ENCODE measurements at places on chromosomes 5 and 9.

GRCh38 chr5:147648597-147648996 lies 133.9 kb downstream of the JAKMIP2 start:
- no peak for DNase-seq

DNA sequence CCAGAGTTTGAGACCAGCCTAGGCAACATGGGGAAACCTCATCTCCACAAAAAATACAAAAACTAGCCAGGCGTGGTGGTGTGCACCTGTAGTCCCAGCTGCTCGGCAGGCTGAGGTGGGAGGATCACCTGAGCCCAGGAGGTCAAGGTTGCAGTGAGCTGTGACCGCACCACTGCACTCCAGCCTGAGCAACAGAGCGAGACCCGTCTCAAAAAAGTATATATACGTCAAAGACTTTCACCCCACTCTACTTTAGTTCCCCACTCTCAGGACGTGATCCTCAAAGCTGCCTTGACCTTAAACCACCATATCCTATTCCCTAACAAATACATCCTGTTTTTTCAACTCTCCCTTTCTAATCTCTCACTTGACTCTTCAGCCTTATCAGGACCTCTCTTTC lies 41.0 kb downstream of the PCDHGC5 start:
- no peak for DNase-seq

- DNase-seq: no peak
These were observed 44.5 kb upstream of the SUSD3 start for GRCh38 chr9:93013856-93014582.

GRCh38 chr9:128055344-128056040 lies 11.6 kb downstream of the NAIF1 start:
- no peak for DNase-seq

- DNase-seq: no peak
These were observed 551.1 kb downstream of the CAAP1 start for GRCh38 chr9:26341545-26341944.

- DNase-seq: no peak
These were observed 227.0 kb downstream of the ZNF608 start for GRCh38 chr5:124519396-124519795.

GRCh38 chr9:116646661-116647514 lies 40.2 kb upstream of the TRIM32 start:
- peak; percentile 3 for DNase-seq

DNA sequence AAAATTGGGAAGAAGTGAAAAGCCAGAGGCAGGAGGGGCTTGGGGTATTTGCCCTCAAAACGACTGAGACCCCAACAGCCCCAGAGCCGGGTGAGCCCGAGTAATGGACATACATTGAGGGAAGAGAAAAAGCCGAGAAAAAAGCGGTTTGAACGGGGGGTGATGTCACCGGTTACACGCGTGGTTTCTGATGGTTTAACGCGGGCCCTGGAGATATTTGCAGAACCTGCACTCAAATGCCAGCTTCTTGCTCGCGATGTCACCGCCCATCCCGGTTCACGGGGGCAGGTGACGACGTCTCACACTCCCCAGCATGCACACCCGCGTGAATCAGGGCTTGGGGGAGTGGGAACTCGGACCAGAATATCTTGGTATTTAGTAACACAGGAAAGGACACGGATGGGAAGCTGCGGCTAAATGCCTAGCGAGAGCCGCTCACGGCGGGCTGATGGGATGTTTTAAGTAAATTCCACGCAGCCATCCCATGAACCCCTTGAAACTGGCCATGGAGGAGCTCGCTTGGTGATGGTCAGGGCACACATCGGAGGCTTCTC lies 102.0 kb upstream of the RAPGEF1 start:
- DNase-seq: no peak

GRCh38 chr5:149561848-149562247 lies 10.6 kb upstream of the CSNK1A1 start:
- no peak for DNase-seq

DNA sequence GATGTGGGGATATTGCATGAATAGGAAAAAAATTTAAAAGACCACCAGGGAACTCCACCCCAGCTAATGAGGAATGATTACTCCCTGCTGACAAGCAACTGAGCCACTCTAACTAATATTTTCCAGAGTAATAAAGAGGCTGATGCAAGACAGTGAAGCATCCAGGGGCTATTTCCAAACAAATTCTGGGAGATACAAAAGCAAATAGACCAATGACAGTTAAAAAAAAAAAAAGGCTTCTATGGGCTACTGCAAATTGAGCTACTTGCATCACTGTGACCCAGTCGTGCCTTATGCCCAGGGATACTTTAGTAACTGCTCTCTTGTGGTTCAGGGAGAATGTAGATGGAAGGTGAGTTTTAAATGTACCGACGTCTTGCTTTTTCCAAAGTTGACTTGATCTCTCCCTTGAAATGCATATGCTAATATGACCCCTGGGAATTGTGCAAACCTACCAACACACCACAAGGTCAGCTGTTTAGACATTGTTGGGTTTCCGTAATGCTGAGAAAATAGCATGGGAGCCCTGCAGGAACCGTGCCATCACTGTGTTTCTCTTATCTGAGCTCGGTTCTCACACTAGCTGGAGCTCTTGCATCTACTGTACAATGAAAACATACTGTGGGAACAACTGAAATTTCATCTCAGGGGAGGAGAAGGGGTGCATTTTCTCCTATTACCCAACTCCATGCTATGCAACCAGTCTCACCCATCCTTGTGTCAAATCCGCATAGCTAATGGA lies 250.6 kb upstream of the MAP3K1 start:
- no peak for DNase-seq

DNA sequence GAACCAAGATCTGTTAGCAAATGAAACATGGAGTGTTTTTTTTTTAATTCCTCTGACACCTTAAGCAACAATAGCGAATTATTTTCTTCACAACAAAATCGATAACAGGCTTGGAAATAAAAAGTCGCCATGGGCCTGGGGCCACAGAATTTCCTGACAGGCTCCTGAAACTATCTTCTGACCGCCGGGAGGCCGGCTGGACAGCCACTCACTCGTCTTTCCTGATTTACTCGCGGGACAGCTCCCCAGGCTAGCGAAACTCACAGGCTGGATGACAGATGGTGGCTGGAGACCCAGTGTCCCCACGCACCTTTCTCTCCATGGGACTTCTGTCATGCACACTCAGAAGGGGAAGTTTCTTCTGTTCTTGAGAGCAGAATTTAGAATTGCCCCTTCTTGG lies 143.3 kb upstream of the IRX2 start:
- no peak for DNase-seq

DNA sequence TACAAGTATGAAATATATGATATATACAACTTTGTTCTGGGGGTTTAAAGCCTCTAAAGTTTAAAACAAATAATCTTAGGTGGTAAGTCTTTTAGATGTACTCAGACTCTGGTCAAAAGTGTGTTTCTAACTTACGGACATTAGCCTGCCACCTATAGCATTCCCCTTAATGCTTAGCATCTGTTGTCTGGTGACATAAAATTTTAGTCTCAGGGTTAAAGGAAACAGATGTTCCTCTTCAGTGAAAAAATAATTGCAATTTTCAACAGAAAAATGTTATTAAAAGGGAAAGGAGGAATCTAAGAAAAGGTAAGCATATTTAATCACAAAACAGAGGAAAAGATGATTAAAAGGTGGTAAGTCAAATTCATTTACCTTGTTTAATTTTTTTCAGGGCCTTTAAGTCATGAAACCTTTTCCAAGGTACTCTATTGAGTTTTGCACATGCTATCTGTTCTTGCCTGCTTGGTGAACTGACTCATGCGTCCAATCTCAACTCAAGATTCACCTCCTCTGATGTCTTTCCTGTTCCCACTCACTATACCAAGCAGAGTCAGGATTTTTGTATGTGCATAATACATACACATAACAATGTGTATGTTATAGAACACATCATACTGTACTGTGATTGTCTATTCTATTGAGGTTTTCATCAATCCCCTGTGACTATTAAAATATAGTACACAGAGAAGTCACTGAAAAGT lies 7.9 kb downstream of the TMEM167A start:
- DNase-seq: no peak

DNA sequence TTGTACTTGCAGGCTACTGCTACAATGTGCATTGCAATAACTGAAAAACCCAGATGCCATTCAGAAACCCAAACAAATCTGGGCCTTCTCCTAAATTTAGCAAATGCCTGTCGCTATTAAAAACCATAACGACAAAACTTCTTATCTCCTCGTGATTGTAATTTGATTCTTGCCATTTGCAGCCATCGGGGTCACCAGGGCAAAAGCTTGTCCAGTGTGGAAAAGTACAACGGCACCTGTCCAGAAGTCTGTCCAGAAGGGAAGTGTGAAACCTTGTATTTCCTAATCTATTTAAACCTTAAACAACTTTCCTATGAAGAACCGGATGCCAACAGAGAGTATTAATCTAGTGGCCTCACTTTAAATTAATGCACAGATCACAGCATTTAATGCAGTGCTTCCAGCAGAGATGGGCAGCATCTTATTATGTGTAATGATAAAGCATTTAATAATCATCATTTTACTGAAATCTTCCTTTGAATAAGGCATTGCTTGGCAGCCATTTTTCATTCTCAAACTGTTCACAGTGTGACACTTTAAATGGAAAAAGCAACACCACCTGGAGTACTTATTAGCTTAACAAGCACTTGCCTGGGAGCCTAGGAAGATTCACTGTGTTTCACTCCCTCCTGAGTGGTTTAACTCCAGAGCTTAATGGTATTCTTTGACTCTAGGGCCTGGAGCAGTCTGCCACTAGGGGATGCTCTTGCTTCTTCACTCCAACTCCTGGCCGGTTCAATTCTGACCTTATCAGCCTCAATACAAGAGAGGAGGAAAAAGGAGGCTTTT lies 4.9 kb upstream of the C7 start:
- DNase-seq: peak; percentile 39

GRCh38 chr5:35821513-35821912 lies 35.2 kb upstream of the IL7R start:
- DNase-seq: no peak

DNA sequence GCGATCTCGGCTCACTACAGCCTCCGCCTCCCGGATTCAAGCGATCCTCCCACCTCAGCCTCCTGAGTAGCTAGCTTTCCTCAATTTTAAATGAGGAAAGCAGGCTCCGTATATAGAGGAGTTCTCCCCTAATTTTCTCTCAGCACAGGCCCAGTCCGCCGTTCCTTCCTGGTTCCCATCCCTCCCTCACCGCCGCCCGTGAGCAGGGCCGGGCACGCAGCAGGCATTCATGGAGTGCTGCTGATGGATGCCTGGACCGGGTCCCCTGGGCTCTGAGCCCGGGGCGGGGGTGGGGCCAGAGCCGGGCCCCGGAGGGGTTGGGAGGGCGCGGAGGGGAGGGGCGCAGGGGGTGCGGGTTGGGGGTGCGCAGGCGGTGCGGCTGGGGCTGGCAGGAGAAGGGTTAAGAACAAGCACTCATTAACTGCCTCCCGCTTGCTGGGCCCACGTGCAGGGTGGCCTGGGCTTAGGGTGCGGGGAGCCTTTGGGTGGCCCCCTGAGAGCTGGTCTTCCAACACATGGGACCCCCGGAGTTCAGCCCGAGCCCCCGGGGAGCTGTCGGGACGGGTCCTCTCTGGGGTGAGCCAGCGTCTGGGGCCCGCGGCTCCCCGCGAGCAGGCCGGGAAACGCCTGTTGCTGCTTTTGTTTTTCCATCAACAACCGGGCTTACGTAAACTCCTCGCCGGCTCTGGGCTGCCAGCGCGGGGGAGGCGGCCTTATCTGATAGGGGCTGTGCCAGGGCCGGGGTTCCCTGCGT lies 33.7 kb downstream of the LHX2 start:
- DNase-seq: no peak

DNA sequence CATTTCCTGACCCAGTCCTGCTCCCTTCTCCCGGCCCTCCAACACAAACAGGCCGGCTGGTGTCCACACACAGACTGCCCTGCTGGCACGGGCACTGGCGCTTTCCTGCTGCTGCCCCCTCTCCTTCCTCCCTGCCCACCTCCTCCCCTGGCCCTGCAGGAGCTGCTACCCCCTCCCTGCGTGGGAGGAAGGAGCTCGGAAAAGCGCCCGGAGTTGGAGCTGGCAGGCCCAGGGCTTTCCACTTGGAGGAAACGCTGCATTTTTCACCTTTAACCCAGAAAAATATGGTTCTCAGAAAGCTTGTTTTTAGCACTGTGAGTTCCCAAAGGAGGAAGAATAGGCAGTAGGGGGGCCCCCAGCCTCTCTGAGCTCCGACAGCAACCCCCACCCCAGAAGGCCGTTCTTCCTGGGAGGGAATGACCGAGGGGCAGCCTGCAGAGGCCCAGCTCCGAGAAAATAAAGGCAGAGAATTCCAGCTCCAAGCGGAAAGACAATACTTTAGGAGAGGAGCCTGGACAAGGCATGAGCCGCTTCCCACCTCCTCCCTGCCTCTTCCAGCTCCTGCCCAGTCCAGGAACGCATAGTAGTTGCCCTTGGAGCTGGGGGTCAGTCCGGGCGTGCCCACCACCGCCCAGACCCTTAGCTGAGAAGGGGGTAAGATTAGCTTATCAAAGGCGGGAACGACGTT lies 88.9 kb downstream of the LIFR start:
- no peak for DNase-seq

DNA sequence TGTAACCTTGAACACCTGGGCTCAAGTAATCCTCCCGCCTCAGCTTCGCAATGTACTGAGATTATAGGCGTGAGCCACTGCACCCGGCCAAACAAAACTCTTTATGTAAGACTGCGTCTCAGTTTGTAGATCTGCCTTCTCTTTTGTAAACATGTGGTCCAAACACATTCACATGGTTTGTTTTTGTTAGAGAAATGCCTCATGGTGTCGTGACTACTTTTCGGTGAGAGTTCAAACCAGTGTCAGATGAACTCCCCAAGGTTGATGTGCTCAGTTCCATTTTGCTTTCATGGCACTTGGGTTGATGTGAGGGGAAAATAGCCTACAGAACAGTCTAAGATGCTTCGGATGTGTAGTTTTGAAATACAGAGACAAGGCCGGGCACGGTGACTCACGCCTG lies 231.6 kb downstream of the GOLPH3 start:
- no peak for DNase-seq

DNA sequence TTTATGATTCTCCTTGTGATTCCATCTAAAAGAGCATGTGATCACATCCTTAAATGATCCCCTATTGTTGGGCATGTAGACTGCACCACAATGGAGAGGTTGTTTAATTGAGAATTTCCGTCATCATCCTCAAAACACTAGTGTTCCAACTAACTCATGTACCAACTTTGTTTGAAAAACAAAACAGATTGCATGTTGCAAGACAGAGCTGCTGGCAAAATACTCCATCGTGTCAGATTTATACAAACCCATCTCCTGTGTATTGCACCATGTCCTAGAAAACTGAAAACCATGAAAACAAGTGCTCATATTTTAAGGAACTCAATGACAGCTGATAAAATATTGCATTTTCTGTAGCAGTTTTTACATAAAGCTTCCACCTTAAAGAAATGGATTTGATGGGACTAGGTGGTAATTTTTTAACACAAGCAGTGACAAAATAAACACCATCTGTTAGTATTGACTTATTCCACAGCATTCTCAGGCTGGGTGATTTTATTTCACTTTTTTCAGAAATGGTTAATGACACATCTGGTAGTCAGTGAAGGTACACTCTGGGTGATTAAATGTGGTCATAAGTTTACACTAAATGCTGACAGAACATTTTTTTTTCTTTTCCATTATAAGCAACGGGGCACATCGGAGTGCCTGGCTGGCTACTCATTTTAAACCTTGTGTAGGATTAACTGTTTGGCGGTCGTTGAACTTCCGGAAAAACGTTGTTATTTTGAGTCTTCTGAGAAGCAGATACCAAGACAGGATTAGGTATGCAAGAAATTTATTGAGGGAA lies 602.9 kb upstream of the WWC1 start:
- no peak for DNase-seq
